ENCODE measurements at places on chromosomes 6 and 20. TPM values are rescaled to one million over a fixed set of nuclear protein-coding genes. Genes with fewer than 3 reads are reported as not detected.
A peak's percentile ranks its signal among the peaks of the same experiment; 100 is the strongest.

GRCh38 chr20:60802676-60803075 is 449.4 kb upstream of the CDH4 start:
- no peak overlapping the region for H3K4me3 ChIP-seq
- no peak for DNase-seq
- H3K27ac ChIP-seq = no peak overlapping the region
- H3K4me1 ChIP-seq = no peaks in the 10 kb centered on the region
- H3K36me3 ChIP-seq = peaks cover 6% of the 10 kb centered on the region
- H3K27me3 ChIP-seq = peaks cover 2% of the 10 kb centered on the region

DNA sequence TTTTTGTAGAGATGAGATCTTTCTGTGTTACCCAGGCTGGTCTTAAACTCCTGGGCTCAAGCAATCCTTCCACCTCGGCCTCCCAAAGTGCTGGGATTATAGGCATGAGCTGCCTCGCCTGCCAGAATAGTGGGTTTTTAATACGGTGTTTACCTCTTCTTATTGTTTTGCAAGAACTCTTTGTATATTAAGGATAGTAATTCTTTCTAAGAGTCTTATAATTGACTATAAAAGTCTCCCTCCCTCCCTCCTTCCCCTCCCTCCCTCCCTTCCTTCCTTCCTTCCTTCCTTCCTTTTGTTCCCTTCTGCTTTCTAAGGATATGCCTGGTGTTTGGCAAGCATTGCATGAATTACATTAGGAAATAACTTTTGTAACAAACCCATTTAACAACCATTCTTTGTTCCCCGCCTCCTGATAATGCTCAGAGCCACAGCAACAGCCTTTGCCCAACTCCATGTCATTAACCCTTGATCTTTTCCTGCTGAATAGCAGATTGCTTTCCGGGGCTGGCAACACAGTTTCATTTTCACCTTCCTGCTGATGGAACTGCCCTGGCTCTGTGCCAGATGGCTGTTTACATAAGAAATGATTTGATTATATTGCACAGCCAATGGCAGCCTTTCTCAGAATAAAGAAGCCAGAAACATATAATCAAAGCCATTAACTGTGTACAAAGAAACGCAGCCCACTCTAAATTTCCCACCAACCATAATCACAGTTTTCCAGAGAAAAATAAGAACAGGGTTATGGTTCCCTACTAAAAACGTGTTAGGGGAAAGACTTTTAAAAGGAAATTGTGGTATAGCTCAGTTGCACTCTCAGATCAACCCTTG is 143.7 kb upstream of the PTPN1 start:
- DNase-seq = no peak
- no peaks in the 10 kb centered on the region for H3K36me3 ChIP-seq
- no peak overlapping the region for H3K27ac ChIP-seq

GRCh38 chr6:154890874-154891273 is 104.2 kb upstream of the TIAM2 start:
- no peak overlapping the region for H3K27ac ChIP-seq
- H3K36me3 ChIP-seq = peaks cover 5% of the 10 kb centered on the region
- peaks cover 40% of the 10 kb centered on the region for H3K4me1 ChIP-seq
- H3K27me3 ChIP-seq = peaks cover 4% of the 10 kb centered on the region
- no peak overlapping the region for H3K4me3 ChIP-seq

DNA sequence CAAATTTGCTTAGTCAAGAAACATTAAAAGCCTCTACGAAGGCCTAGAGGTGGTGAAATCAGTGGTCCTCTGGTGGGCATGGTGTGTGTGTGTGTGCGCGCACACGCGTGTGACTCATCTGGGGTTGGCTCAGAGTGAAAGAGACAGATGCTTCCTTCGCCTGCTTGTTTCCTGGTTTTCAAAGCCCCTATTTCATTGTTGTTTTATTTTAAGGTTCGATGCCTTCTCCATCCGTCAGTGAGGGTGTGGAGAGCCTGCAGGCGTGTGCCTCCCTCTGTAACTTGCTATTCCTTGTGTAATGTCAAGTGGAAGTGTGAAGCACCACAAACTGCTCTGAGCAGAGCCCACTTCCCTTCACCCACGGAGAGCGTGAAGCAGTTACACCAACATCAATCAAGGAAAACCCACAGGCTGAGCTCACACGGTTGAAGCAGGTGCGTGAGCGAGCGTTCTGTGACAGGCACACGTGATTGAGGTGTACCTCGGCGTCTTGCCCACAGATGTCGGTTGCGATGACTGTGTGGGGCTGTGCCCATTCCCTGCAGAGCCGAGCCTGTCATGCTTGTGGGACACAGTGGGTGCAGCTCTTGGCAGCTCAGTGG is 233.9 kb downstream of the PRL start:
- no peaks in the 10 kb centered on the region for H3K4me1 ChIP-seq
- no peak overlapping the region for H3K27ac ChIP-seq
- H3K36me3 ChIP-seq = no peaks in the 10 kb centered on the region
- no peak overlapping the region for H3K4me3 ChIP-seq

DNA sequence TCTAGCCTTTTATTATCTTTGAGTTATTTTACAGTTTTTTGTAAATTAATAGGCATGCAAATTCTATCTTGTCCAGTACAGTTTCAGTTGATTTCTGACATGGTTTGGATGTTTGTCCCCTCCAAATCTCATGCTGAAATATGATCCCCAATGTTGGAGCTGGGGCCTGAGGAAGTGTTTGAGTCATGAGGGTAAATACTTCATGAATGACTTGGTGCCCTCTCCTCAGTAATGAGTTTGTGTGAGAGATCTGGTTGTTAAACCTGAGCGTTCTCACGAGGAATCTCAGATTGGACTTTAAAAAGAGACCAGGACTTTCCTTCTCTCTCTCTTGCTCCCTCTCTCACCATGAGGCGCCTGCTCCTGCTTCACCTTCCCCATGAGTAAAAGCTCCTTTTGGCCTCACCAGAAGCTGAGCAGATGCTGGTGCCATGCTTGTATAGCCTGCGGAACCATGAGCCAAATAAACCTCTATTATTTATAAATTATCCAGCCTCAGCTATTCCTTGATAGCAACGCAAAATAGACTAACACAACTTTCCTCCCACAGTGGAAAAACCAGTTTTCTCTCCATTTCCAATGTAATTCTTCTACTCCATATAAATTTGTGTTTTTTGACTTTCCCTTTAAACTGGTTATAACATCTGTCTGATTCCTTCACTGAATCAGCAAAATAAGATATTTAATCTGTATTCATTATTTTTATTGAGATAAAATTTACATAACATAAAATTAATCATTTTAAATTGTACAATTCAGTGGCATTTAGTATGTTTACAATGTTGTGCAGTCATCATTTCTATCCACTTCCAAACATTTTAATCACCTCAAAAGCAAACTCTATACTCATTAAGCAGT is 78.7 kb upstream of the PRSS16 start:
- DNase-seq = peak; percentile 90
- H3K4me3 ChIP-seq = peak overlapping the region; percentile 83
- no peaks in the 10 kb centered on the region for H3K36me3 ChIP-seq
- H3K4me1 ChIP-seq = peaks cover 48% of the 10 kb centered on the region

GRCh38 chr6:54493138-54493537 is 184.9 kb downstream of the TINAG start:
- DNase-seq = peak; percentile 75
- H3K27ac ChIP-seq = peak overlapping the region; percentile 5
- peaks cover 1% of the 10 kb centered on the region for H3K27me3 ChIP-seq
- H3K4me3 ChIP-seq = no peak overlapping the region
- H3K36me3 ChIP-seq = peaks cover 12% of the 10 kb centered on the region

- H3K36me3 ChIP-seq = no peaks in the 10 kb centered on the region
- H3K27ac ChIP-seq = no peak overlapping the region
- H3K4me1 ChIP-seq = peaks cover 30% of the 10 kb centered on the region
- H3K4me3 ChIP-seq = peak overlapping the region; percentile 37
- peaks cover 7% of the 10 kb centered on the region for H3K27me3 ChIP-seq
Measured at GRCh38 chr6:41428336-41428995, 93.1 kb downstream of the NCR2 start.

GRCh38 chr6:31308050-31308844 is 36.4 kb upstream of the HLA-C start:
- H3K36me3 ChIP-seq = no peaks in the 10 kb centered on the region
- H3K27me3 ChIP-seq = peaks cover 47% of the 10 kb centered on the region
- no peaks in the 10 kb centered on the region for H3K4me1 ChIP-seq

GRCh38 chr6:82138075-82138791 is 109.3 kb downstream of the IBTK start:
- no peak overlapping the region for H3K4me3 ChIP-seq
- no peaks in the 10 kb centered on the region for H3K27me3 ChIP-seq
- peaks cover 15% of the 10 kb centered on the region for H3K4me1 ChIP-seq
- H3K36me3 ChIP-seq = peaks cover 18% of the 10 kb centered on the region
- DNase-seq = no peak
- H3K27ac ChIP-seq = no peak overlapping the region

GRCh38 chr6:84350397-84350796 is 123.0 kb upstream of the CEP162 start:
- H3K4me1 ChIP-seq = no peaks in the 10 kb centered on the region
- no peaks in the 10 kb centered on the region for H3K36me3 ChIP-seq
- H3K27me3 ChIP-seq = peaks cover 2% of the 10 kb centered on the region
- no peak overlapping the region for H3K27ac ChIP-seq
- no peak overlapping the region for H3K4me3 ChIP-seq
- no peak for DNase-seq

DNA sequence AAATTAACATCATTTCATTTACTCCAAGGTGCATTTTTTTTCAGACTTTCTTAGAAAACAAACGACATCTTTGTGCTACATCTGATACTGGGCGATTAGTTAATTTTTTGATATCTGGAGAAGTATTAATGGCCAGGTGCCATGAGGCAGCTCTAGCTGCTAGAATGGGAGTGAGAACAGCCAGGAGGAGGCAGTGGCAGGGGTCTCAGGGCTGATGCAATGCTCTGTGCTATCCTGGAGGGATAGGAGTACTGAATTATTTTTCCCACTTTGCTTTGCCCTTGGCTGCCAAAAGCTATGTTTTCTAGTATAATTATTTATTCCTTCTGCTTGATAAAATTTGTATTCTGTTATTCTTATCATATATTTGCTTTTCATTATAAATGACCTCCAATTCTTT is 133.6 kb upstream of the NOX3 start:
- H3K4me3 ChIP-seq = no peak overlapping the region
- no peak overlapping the region for H3K27ac ChIP-seq
- H3K4me1 ChIP-seq = peaks cover 7% of the 10 kb centered on the region
- DNase-seq = no peak

DNA sequence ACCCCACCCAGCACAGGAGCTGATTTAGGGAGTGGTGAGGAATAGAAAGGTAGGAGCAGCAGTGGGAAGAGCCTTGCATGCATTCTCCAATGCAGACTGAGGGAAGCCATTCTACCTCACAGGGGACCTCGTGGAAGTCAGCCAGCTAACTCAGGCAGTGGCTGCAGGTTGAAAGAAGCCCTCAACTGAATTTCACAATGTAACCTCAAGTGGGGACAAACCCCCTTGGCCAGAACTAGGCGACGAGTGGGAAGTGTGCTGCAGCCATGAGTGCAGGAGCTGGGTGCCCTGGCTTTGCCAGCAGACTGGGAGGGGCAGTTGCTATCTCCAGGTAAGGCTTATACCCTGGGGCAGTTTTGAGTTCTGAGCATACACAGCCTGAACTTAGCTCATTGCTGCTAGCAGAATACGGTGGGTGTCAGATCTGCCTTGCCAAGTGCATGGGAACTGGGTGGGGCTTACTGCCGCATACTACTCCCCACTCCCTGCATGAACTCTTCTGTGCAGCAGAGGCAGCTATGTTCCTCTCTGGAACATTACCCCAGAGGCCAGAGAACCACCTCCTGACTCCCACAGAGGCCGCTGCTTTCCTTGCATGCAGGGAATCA is 126.5 kb downstream of the CDK19 start:
- H3K27me3 ChIP-seq = no peaks in the 10 kb centered on the region
- H3K36me3 ChIP-seq = no peaks in the 10 kb centered on the region
- DNase-seq = no peak
- H3K4me1 ChIP-seq = peaks cover 12% of the 10 kb centered on the region
- H3K4me3 ChIP-seq = no peak overlapping the region
- H3K27ac ChIP-seq = no peak overlapping the region

GRCh38 chr20:771741-772464 is 3.6 kb upstream of the SLC52A3 start:
- H3K27ac ChIP-seq = no peak overlapping the region
- DNase-seq = no peak
- H3K27me3 ChIP-seq = peaks cover 35% of the 10 kb centered on the region
- H3K4me3 ChIP-seq = no peak overlapping the region

Gene KIAA1755
- total RNA-seq = 2.3 TPM

Gene HLA-DRB1
- total RNA-seq = not detected
